ENCODE measurements at places on chromosomes 7 and 10.

DNA sequence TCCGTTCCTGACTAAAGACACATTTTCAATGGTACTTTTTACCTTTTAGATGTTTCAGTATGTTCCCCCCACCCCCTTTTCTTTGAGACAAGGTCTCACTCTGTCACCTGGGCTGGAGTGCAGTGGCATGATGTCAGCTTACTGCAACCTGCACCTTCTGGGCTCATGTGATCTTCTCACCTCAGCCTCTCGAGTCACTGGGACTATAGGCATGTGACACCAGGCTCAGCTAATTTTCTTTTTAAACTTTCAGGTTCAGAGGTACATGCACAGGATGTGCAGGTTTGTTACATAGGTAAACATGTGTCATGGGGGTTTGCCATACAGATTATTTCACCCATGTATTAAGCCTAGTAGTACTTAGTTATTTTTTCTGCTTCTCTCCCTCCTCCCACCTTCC is 99.3 kb upstream of the RPA3 start:
- no peak for DNase-seq

DNA sequence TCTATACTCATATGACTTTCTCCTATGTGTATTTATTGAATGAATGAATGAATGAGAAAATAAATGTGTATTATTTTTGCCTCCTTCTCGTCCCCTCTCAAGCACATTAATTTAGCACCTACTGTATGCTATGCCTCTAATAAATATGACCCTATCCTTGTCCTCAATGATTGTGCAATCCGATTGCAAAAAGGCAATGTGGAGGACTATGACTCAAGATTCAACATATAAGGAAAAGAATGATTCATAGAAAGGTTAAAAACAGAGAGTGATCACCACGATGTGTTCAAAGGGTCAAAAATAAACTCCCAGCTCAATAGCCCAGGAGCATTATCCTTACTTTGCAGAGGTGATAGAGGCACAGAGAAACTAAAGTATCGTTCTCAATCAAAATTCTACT is 322.8 kb upstream of the SORCS1 start:
- DNase-seq = no peak

GRCh38 chr10:126117196-126117595 is 220.8 kb downstream of the FANK1 start:
- no peak for DNase-seq

GRCh38 chr10:106399112-106399511 is 765.4 kb downstream of the SORCS1 start:
- no peak for DNase-seq

GRCh38 chr7:32059289-32060011 is 10.8 kb downstream of the PDE1C start:
- DNase-seq = no peak

DNA sequence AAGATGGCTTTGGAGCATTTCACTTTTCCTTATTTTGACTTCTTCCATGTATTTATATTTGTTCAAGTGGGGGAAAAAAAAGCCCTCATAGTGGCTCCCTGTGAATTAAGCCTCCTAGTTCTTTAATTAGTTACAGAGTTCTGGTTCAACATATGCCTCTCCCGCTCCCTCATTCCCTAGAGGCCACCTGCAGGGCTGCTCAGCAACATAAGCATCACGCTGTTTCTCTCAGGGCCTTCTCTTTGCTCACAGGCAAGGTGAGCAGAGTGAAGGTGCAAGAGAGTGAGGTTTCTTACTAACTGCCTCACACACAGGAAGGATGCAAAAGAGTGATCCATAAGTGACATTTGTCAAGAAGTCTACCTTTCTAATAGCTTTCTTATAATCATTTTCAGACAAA is 196.7 kb downstream of the SEMA3E start:
- no peak for DNase-seq

- DNase-seq = no peak
These were observed 56.9 kb upstream of the TNS3 start for GRCh38 chr7:47638679-47639315.

GRCh38 chr10:86194684-86195083 is 171.9 kb downstream of the GRID1 start:
- no peak for DNase-seq

DNA sequence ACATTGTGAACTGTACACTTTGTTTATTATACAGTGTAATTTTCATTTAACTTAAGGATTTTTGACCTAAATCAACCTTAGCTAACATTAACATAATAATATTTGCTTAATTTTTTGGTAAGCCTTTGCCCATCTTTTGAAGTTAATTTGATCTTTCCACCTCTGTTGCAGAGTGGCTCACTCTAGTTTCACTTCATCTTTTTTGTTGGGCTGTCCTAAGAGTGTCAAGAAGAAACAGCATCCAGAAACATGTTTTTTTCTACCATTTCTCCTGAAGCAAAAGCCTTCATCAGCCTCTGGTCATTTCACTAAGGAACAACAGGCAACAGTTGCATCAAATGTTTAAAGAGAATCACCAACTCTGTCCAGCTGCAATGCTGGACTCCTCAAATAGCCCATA is 824.7 kb downstream of the REEP3 start:
- DNase-seq = no peak

DNA sequence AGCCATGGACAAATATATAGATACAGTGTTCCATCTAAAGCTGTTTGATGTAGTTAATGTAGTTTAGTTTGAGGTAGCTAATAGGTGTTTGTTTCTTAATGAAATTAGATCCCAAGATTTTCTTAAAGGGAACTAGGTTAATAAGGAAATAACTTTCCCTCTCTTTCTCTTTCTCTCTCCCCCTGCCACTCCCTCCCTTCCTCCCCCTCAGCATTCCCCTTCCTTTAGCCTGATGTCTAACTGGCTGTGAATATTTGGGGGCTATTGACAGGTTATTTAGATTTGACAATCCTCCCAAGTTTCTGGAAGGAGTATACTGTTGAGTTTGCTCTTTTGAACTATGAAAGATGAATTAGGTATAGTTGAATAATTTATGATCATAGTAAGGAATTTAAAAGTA is 65.2 kb upstream of the OIT3 start:
- DNase-seq = no peak

All from T1000 (cell line).